Neural progenitor cell (in vitro differentiated cells): ENCODE measurements at places on chromosomes 6 and 20. TPM values are rescaled to one million over a fixed set of nuclear protein-coding genes. Genes with fewer than 3 reads are reported as not detected.

GRCh38 chr6:88380083-88380482 is 213.9 kb upstream of the CNR1 start:
- H3K4me3 ChIP-seq = no peak overlapping the region
- no peaks in the 10 kb centered on the region for H3K36me3 ChIP-seq
- H3K27me3 ChIP-seq = no peaks in the 10 kb centered on the region
- no peak overlapping the region for H3K27ac ChIP-seq
- H3K4me1 ChIP-seq = peaks cover 36% of the 10 kb centered on the region
- DNase-seq = no peak

The TMC2 gene
- total RNA-seq = not detected in 2 replicates

The CGAS gene
- 0.62 and 0.90 TPM in 2 replicates for total RNA-seq

DNA sequence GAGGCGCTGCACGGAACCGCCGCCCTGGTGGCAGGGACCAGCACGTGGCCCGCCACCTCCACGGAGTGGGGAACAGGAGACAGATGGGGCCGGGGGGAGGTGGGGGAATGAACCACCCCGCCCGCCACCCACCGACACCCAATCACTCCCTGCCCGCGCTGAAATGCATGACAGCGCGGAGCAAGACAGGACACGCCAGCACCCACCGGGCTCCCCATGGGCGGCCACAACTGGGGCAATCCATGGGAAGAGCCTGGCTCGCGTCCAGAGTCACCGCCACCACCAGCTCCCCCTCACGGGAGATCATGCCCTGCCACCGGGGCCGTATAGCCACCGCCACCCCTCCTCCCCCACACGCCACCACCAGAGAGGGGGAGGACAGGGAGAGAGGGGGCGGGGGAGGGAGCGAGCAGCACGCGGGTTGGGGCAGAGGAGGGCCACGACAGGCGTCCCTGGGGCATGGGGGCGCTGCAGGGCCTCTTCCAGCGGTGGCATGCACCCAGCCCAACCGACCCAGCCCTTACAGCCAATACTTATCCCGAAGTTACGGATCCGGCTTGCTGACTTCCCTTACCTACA is 744.3 kb upstream of the DEFB115 start:
- H3K27ac ChIP-seq = no peak overlapping the region
- DNase-seq = no peak
- H3K36me3 ChIP-seq = no peaks in the 10 kb centered on the region
- no peak overlapping the region for H3K4me3 ChIP-seq
- no peaks in the 10 kb centered on the region for H3K27me3 ChIP-seq
- H3K4me1 ChIP-seq = no peaks in the 10 kb centered on the region

The ASCC3 gene
- total RNA-seq = 49.3 and 75.3 TPM in 2 replicates

DNA sequence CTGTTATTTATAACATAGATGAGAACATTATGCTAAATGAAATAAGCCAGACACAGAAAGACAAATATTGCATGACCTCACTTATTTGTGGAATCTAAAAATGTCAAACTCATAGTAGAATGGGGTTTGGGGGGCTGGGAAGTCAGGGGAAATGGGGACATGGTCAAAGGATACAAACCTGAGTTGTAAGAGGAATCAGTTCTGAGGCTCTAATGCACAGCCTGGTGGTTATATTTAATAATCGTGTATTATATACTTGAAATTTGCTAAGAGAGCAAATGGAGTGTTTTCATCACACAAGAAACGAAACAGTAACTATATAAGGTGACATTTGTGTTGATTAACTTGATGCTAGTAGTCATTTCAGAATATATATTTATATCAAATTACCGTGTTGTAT is 40.8 kb upstream of the GFOD1 start:
- H3K36me3 ChIP-seq = no peaks in the 10 kb centered on the region
- no peak overlapping the region for H3K27ac ChIP-seq
- H3K27me3 ChIP-seq = no peaks in the 10 kb centered on the region
- no peak overlapping the region for H3K4me3 ChIP-seq
- DNase-seq = no peak

- peaks cover 22% of the 10 kb centered on the region for H3K4me1 ChIP-seq
- H3K27ac ChIP-seq = no peak overlapping the region
- no peaks in the 10 kb centered on the region for H3K27me3 ChIP-seq
Measured at GRCh38 chr6:130622142-130622541, 205.1 kb upstream of the SMLR1 start.

DNA sequence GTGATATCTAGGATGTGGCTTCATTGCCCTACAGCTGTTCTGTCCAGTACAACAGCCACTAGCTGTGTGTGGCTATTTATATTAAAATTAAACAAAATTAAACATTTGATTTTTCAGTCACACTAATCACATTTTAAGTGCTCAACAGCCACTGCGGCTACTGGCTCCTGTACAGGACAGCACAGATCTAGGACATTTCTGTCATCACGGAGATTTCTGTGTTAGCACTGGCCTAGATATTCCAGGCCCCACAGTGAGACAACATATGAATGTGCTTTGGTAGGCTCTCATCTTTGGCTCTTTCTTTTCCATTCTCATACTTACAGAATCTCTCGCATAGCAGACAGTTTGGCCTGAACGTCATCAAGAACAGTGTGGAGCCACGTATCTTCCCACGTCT is 48.4 kb upstream of the ZBTB24 start:
- no peaks in the 10 kb centered on the region for H3K27me3 ChIP-seq
- DNase-seq = no peak
- no peaks in the 10 kb centered on the region for H3K4me1 ChIP-seq
- no peaks in the 10 kb centered on the region for H3K36me3 ChIP-seq
- H3K4me3 ChIP-seq = no peak overlapping the region
- H3K27ac ChIP-seq = no peak overlapping the region

- H3K27ac ChIP-seq = no peak overlapping the region
- H3K4me3 ChIP-seq = no peak overlapping the region
- no peaks in the 10 kb centered on the region for H3K4me1 ChIP-seq
- no peaks in the 10 kb centered on the region for H3K36me3 ChIP-seq
Measured at GRCh38 chr20:46229478-46230105, 78.7 kb downstream of the CDH22 start.

The CGA gene
- total RNA-seq = 0.46 TPM in 1 of 2 replicates, not detected in the other

DNA sequence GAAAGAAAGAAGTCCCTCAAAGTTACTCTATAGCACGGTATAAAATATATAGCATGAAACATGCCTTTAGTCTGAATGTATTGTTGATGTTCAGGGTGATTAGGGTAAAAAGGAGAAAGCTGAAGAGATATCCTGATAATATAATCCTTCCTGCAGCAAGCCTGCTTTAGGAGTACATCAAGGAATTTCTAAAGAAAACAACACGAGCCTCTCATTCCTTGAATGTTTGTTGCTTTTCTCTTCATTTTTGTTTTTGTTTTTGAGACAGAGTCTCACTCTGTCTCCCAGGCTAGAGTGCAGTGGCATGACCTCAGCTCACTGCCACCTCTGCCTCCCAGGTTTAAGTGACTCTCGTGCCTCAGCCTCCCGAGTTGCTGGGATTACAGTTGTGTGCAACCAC is 79.1 kb downstream of the CD164 start:
- H3K36me3 ChIP-seq = no peaks in the 10 kb centered on the region
- no peak overlapping the region for H3K4me3 ChIP-seq
- DNase-seq = no peak
- peaks cover 12% of the 10 kb centered on the region for H3K4me1 ChIP-seq
- no peak overlapping the region for H3K27ac ChIP-seq

DNA sequence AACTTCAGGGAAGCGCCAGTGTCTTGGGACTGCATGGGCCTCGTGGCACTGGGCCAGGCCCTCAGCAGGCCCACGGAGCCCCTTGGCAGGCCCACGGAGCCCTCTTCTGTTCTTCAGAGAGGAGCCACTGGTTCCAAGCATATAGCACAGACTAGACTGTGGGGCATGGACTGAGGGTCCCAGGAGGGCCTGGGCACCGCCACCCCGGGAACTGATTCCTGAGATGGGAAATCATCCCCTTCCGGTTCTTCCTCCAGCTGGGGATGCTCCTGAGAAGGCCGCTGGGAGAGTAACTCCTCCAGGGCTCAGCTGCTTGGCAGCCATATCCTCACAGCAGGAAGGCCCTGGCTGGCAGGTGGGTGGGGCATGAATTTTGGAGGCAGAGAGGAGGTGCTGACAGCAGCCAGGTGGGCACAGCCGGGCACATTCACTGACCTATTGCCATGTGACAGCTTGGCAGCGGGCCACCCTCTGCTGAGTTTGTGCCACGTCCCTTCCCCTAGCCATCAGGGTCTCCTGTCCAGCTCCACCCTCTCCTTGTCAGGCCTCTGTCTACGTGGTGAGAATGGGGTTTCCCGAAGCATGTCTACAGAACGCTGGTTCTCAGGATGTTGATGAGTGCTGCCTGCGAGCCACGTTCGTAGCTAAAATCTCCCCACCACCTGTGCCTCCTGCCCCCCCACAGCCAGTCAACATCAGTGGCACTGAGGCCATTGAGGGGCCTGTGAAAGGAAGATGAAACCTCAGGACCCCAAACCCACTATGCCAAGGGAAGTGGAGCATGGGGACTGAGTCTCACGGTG is 152.1 kb downstream of the TAF4 start:
- H3K27me3 ChIP-seq = no peaks in the 10 kb centered on the region
- DNase-seq = no peak
- H3K36me3 ChIP-seq = no peaks in the 10 kb centered on the region

GRCh38 chr6:155366325-155366724 is 52.0 kb upstream of the TFB1M start:
- H3K4me1 ChIP-seq = peaks cover 7% of the 10 kb centered on the region
- no peaks in the 10 kb centered on the region for H3K27me3 ChIP-seq
- H3K36me3 ChIP-seq = no peaks in the 10 kb centered on the region
- no peak overlapping the region for H3K4me3 ChIP-seq
- peak; percentile 60 for DNase-seq

The HACE1 gene
- total RNA-seq = 37.0 and 53.3 TPM in 2 replicates

DNA sequence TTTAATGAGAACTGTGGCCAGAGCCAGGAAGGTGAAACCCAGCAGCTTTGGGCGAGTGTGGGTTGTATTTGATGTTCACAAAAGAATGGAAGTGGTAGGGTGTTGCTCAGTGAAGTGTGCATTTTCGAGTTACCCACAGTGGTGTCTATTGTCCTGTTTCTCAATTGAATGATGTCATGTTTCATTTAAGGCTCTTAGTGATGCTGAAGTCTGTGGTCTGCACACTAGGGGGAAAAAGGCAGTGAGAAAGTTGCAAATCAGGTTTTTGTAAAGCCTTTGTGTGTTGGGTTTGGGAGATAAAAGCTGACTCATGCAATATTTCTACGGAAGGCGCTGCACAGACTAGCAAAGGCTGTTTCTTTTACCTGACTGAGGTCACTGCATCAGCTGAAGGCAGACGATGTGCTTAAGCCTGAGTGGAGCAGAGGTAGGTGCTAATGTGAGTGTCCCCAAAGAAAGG is 121.1 kb downstream of the PLEKHG1 start:
- peak overlapping the region; percentile 31 for H3K4me3 ChIP-seq
- H3K36me3 ChIP-seq = no peaks in the 10 kb centered on the region
- H3K27me3 ChIP-seq = no peaks in the 10 kb centered on the region
- peaks cover 37% of the 10 kb centered on the region for H3K4me1 ChIP-seq

The GTSF1L gene
- total RNA-seq = not detected in 2 replicates

The PI3 gene
- total RNA-seq = not detected in 2 replicates

DNA sequence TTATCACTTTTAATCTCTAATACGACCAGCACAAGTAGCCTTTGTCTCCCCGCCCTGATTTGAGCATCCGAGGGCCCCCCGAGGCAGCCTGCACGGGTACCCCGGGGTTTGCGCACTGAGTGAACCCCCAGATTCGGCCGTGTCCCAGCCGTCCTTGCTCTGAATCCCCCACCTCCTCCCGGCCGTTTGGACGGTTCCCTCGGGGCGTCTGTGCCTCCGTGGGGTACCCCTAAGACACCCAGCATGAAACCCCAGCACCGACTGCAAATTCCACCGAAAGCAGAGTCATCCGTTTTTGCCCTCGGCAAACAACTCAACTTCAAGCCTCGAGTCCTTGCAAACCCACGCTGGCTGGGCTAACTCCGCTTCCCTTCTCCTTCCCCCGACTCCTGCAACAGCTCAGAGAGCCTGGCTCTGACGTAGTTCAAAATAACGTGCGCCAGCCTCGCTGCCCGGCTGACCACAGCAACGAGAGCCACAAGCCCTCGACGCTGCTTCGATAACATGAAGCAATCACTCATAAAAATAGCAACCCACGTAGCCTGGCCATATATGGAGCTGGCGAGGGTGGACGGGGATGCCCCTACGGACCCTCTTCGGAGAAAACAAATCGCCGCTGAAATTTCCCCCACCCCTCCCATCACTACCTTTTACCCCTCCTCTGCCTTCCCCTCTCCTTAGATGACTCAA is 764 bp upstream of the SNAP25 start:
- DNase-seq = peak; percentile 90
- H3K36me3 ChIP-seq = no peaks in the 10 kb centered on the region
- peaks cover 69% of the 10 kb centered on the region for H3K27me3 ChIP-seq
- peaks cover 10% of the 10 kb centered on the region for H3K4me1 ChIP-seq
- H3K27ac ChIP-seq = no peak overlapping the region

- H3K36me3 ChIP-seq = no peaks in the 10 kb centered on the region
- H3K4me1 ChIP-seq = peaks cover 7% of the 10 kb centered on the region
- H3K27ac ChIP-seq = no peak overlapping the region
- DNase-seq = no peak
Measured at GRCh38 chr6:110307368-110307767, 50.8 kb downstream of the METTL24 start.

- H3K27ac ChIP-seq = no peak overlapping the region
- no peaks in the 10 kb centered on the region for H3K36me3 ChIP-seq
- H3K27me3 ChIP-seq = no peaks in the 10 kb centered on the region
- H3K4me3 ChIP-seq = no peak overlapping the region
- DNase-seq = no peak
- no peaks in the 10 kb centered on the region for H3K4me1 ChIP-seq
Measured at GRCh38 chr6:14310960-14311359, 193.4 kb downstream of the CD83 start.

- H3K4me1 ChIP-seq = peaks cover 37% of the 10 kb centered on the region
- DNase-seq = peak; percentile 73
- H3K27ac ChIP-seq = no peak overlapping the region
- H3K4me3 ChIP-seq = no peak overlapping the region
- H3K27me3 ChIP-seq = no peaks in the 10 kb centered on the region
- no peaks in the 10 kb centered on the region for H3K36me3 ChIP-seq
Measured at GRCh38 chr20:53941680-53942471, 128.5 kb downstream of the BCAS1 start.

- no peak for DNase-seq
- H3K27ac ChIP-seq = no peak overlapping the region
- no peaks in the 10 kb centered on the region for H3K27me3 ChIP-seq
- H3K4me1 ChIP-seq = peaks cover 51% of the 10 kb centered on the region
Measured at GRCh38 chr6:14642842-14643241, 525.3 kb downstream of the CD83 start.

DNA sequence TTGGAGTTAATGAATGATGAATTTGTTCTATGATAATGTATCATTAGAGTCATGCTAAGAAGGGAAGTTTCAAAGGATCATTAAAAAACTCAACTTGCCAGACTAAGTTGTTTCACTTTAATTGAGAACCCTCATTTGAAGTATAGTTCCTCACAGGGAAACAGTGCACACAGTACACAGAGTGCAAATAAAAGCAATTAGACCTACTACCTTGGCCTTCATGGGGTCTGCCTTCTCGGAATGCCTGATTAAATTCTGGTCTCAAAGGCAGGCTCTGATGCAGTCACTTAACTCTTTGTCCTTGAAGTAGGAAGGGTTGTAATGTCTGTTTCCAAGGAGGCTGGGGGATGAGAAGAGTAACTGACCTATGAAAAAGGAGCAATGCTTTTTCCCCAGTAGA is 457.3 kb downstream of the TBC1D32 start:
- no peaks in the 10 kb centered on the region for H3K36me3 ChIP-seq
- H3K27ac ChIP-seq = no peak overlapping the region
- no peak overlapping the region for H3K4me3 ChIP-seq
- peaks cover 9% of the 10 kb centered on the region for H3K4me1 ChIP-seq

- H3K36me3 ChIP-seq = no peaks in the 10 kb centered on the region
- no peak overlapping the region for H3K27ac ChIP-seq
- H3K27me3 ChIP-seq = no peaks in the 10 kb centered on the region
- H3K4me1 ChIP-seq = no peaks in the 10 kb centered on the region
Measured at GRCh38 chr6:36368921-36369865, 18.3 kb downstream of the ETV7 start.

GRCh38 chr20:62531046-62531838 is 55.4 kb upstream of the GATA5 start:
- no peaks in the 10 kb centered on the region for H3K36me3 ChIP-seq
- H3K4me1 ChIP-seq = no peaks in the 10 kb centered on the region
- H3K27me3 ChIP-seq = no peaks in the 10 kb centered on the region
